Thyroid gland (tissue), 4 donors: ENCODE measurements at places on chromosomes 2 and 18. TPM values are rescaled to one million over a fixed set of nuclear protein-coding genes. Genes with fewer than 3 reads are reported as not detected.

The CYRIA gene
- 52.0 TPM for total RNA-seq

GRCh38 chr18:35513181-35513936 lies 15.6 kb upstream of the INO80C start:
- H3K27ac ChIP-seq, result no peak overlapping the region
- H3K4me3 ChIP-seq, result no peak overlapping the region
- no peaks in the 10 kb centered on the region for H3K36me3 ChIP-seq
- DNase-seq, result peak; percentile 50

The ACMSD gene
- not detected for total RNA-seq

DNA sequence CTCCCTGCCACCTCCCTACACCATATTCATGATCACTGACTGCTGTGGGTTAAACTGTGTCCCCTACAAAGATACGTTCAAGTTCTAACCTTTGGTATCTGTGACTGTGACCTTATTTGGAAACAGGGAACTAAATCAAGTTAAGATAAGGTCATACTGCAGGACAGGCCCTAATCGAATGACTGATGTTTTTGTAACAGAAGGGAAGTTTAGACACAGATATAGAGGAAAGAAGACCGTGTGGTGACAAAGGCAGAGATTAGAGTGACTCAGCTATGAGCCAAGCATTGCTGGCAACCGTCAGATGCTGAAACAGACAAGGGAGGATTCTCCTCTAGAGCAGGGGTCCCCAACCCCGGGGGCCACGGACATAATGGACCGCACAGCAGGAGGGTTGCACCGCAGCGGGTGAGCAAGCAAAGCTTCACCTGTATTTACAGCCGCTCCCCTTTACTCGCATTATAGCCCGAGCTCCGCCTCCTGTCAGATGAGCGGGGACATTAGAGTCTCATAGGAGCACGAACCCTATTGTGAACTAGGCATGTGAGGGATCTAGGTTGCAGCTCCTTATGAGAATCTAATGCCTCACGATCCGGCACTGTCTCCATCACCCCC lies 28.9 kb upstream of the RNF152 start:
- no peak overlapping the region for H3K4me3 ChIP-seq
- H3K27me3 ChIP-seq, result no peaks in the 10 kb centered on the region
- H3K27ac ChIP-seq, result no peak overlapping the region
- DNase-seq, result no peak
- no peaks in the 10 kb centered on the region for H3K36me3 ChIP-seq

The MTCL1 gene
- 2.6 TPM for total RNA-seq
